ENCODE measurements at places on chromosomes 7 and 10.

- DNase-seq = no peak
Observed at GRCh38 chr7:127396184-127396583, 3.7 kb upstream of the ZNF800 start.

DNA sequence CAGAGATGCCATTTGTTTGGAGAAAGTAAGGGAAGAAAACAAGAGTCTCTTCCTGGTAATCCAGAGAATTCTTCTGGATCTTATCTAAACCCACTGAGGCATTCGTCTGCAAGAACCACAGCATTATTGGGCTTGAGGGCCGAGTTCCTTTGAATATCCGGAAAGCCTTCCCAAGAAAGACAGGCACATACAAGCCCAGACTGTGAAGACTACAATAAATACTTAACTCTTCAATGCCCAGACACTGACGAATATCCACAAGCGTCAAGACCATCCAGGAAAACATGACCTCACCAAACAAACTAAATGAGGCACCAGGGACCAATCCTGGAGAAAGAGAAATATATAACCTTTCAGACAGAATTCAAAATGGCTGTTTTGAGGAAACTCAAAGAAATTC is 99.0 kb downstream of the RNF32 start:
- DNase-seq = no peak

GRCh38 chr7:116180302-116180701 is 30.0 kb upstream of the TES start:
- no peak for DNase-seq

DNA sequence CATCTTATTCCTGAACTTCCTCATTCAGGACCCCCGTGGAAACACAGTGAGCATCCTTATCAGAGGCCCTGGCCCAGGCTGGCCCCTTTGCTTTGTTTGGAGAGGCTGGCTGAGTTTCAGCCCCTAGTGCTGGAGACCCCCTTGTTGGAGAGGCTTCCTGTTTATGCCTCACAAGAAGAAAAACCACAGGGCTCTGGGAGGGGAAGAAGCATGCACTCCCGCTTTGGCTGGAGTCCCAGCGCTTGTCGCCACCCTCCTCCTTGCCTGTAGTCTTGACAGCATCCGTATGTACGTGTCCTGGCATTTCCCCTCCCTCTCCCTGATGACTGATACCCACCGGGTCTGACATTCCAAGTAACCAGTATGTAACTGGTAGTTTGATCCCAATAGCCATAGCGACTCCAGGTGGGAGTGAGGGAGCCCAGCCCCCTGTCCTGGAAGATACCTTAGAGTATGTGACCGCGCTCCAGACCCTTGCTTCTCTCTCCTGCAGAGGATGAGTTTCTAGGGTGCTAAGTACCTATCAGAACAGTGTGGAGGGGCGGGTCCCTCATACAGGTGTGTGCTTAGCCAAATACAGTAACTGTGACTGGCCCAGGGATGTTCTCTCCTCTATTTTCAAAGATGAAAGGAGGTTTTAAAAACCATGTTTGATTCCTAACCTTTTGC is 6.9 kb upstream of the ATP6V0E2 start:
- no peak for DNase-seq

DNA sequence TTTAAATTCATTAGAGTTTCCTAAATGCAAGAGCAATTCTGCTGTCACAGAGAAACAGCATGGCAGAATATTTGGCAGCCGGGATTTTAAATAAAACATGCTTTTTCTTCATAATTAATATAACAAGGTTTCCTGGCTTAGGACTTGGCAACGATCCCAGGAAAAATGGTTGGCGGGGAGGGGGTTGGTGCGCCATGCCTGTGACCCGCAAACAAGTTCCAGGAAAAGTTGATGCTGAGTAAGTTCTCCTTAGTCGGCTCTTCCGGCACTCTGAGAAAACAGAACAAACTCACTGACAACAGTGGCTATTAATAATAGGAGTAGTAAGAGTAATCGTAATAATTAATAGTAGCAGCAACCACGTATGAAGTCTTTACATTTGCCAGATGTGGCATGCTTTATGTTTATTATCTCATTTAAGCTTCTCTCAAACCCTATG is 4.6 kb downstream of the HABP2 start:
- DNase-seq = no peak

DNA sequence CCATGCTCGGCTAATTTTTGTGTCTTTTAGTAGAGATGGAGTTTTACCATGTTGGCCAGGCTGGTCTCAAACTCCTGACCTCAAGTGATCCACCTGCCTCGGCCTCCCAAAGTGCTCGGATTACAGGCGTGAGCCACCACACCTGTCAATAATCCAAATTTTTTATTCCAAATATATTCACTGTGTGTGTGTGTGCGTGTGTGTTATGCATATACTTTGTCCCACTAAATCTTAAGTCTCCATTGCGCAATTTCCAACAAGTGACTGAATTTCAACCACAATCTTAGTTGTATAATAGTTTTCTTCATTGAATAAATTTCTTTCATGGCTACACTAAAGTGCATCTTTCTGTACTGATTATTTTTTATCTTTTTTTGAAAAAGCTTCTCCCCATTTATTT is 2.7 kb downstream of the KRIT1 start:
- no peak for DNase-seq

- DNase-seq = no peak
Observed at GRCh38 chr7:116324582-116324981, 114.2 kb downstream of the TES start.

- DNase-seq = no peak
Observed at GRCh38 chr7:26594553-26594952, 269.8 kb downstream of the SKAP2 start.

- DNase-seq = no peak
Observed at GRCh38 chr10:91983416-91983815, 59.8 kb downstream of the BTAF1 start.

- peak; percentile 10 for DNase-seq
Observed at GRCh38 chr7:85730012-85730411, 543.2 kb upstream of the SEMA3D start.

GRCh38 chr7:69060516-69060915 is 537.8 kb upstream of the AUTS2 start:
- no peak for DNase-seq

DNA sequence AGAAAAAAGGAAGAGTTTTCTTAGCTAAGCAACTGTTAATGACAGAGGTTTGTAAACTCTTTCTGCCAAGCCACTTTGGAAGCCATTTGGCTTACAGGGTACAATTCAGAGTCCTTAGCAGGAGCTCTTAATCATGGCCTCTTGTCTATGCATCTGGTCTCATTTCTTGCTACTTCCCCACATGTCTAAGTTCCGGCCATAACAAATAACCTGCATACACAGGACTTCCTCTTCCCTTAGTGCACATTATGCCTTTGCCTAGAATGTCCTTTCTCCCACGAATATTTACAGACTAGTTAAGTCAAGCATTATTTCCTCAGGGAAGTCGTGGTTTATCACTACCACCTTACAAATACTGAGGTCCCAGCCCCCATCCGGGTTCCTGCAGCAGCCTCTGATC is 8.6 kb upstream of the UPF2 start:
- no peak for DNase-seq

DNA sequence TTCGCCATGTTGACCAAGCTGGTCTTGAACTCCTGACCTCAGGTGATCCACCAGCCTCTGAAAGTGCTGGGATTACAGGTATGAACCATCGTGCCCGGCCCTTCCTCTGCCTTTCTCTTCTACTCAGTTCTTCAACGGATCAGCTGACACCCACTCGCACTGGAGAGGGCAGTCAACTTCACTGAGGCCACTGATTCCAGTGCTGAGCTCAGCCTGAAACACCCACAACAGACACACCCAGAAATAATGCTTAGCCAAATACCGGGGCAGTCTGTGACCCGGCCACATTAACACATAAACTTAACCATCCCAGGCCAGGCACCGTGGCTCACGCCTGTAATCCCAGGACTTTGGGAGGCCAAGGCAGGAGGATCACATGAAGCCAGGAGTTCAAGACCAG is 119.3 kb upstream of the CHST15 start:
- no peak for DNase-seq

DNA sequence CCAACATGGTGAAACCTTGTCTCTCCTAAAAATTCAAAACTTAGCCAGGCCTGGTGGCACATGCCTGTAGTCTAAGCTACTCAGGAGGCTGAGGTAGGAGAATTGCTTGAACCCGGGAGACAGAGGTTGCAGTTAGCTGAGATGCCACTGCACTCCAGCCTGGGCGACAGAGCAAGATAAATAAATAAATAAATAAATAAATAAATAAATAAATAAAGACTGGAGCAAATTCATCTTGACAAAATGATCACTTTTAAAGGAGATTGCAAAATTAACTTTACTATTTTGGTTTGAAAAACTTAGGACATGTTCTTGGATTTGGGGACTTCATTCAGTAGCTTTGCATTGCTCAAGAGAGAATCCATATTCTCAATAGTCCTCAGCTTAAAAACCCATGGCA is 137.0 kb downstream of the SEMA3A start:
- no peak for DNase-seq

All from substantia nigra (tissue), 51 donors.